ENCODE measurements at places on chromosomes 3 and 15.

- DNase-seq, result peak; percentile 20
Observed at GRCh38 chr3:183074261-183074660, 25.0 kb downstream of the MCCC1 start.

- no peak for DNase-seq
Observed at GRCh38 chr3:137641879-137642704, 122.0 kb upstream of the SOX14 start.

GRCh38 chr3:83500931-83501330 lies 1457.9 kb upstream of the CADM2 start:
- DNase-seq, result no peak

DNA sequence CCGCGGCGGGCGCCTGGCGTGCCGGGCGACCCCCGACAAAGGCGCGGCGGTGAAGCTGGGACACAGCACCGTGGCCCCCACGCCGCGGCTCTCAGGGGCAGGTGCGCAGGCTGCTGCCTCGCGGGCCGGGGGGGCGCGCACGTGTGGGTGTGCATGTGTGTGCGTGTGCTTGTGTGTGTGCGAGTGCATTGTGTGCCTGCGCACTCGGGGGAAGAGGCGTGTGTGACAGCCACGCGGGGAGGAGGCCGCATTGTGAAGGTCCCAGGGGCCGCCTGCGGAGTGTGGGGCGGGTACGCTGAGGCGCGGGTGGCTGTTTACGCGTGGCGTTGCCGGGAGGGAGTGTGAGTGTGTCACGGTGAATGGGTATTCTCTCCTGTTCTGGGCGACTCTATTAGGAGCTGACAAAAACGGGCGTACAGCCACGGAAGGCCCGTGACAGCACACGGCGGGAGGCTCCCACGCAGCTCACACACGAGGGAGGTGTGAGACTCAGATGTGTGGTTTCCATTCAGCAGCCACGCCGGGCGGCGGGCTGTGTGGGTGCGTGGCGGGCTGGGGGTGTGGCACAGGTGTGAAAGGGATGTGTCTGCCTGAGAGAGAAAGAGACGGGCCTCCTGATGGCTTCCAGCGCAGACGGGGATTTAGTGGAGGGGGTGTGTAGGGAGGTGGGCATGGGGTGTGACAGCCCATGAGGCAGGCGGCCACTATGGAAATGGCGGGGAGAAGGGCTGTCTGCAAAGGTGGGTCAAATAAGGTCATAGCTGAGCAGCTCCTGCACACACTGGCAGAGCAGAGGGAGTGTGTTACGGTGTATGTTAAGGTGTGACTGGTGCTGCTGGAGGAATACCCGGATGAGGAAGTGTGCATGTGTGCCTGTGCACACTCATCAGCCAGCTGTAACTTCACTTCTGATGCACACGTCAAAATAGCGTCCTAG lies 750 bp downstream of the PODXL2 start:
- no peak for DNase-seq

GRCh38 chr3:113695431-113695785 lies 1.0 kb downstream of the USF3 start:
- DNase-seq, result no peak

GRCh38 chr15:50209809-50210208 lies 27.8 kb downstream of the SLC27A2 start:
- no peak for DNase-seq

- peak; percentile 99 for DNase-seq
Observed at GRCh38 chr3:172082269-172082668, 42.9 kb downstream of the FNDC3B start.

- DNase-seq, result no peak
Observed at GRCh38 chr15:74831813-74832495, 5.5 kb downstream of the CPLX3 start.

DNA sequence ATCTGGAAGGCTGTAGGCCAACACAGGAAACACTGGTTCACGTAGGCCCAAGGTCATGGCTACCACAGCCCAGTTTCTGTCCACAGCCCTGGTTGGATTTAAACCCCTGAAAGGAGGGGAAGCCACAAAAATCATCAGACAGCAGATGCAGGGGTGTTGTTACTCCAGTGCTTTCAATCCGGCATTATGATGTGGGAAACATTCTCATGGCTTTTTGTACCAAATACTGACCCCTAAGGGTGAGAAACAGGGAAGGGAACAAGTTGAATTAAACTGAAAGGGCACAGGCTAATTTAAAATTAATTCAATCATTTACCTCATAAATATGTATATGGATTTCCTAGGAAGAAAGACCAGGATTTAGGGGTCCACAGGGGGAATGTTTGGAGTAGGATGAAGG lies 375.6 kb downstream of the CTNNB1 start:
- peak; percentile 9 for DNase-seq

- DNase-seq, result no peak
Observed at GRCh38 chr3:153830552-153830951, 290.6 kb upstream of the ARHGEF26 start.

- no peak for DNase-seq
Observed at GRCh38 chr15:47997195-47998080, 123.4 kb upstream of the SLC24A5 start.

- DNase-seq, result peak; percentile 27
Observed at GRCh38 chr3:44223299-44223698, 18.4 kb upstream of the TOPAZ1 start.

DNA sequence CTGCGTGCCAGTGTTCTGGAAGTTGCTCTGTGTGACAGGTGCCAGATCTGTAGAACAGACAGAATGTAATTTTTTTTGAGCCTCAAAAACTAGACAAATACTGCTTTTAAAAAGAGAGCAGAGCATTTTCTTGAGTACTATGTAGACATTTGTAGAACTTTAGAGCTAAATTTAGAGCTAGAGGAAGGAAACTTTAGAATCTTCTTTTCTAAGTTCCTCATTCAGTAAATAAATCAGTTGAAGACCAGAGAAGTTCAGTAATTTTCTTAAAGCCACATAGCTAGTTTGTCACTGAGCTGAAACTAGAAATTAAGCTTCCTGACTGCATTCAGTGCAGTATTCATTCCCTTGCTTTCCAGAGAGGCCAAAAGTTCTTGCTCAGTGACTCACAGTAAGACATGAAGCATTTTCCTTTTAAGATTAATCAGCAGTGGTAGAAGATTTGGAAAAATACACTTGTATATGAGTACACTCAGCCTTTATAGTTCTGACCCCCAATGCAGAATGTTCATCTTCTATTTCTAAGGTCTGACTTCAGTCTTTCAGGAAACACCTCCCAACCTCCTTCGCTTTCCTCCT lies 83.6 kb upstream of the TSEN2 start:
- DNase-seq, result peak; percentile 83

- no peak for DNase-seq
Observed at GRCh38 chr3:66617351-66617750, 116.5 kb upstream of the LRIG1 start.

DNA sequence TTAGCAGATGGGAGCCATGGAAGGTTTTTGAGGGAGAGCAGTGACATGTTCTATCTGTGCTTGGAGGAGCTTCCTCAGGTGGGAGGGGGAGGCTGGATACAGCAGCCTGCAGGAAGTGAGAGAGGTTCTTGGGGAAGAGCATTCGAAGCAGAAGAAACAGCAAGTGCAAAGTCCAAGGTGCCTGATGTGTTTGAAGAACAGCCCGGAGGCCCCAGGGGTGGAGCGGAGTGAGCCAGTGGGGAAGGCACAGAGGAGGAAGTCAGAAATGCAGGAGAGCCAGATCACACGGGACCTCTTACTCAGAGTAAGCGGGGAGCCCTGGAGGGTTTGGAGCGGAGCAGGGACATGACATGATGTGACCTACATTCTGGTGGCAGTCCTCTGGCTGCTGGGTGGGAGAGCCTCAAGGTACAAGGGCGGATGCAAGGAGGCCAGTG lies 10.8 kb downstream of the ITGA11 start:
- no peak for DNase-seq

GRCh38 chr15:33846142-33846541 lies 122.2 kb upstream of the CHRM5 start:
- no peak for DNase-seq

- no peak for DNase-seq
Observed at GRCh38 chr15:90059208-90059985, 42.9 kb downstream of the IDH2 start.

DNA sequence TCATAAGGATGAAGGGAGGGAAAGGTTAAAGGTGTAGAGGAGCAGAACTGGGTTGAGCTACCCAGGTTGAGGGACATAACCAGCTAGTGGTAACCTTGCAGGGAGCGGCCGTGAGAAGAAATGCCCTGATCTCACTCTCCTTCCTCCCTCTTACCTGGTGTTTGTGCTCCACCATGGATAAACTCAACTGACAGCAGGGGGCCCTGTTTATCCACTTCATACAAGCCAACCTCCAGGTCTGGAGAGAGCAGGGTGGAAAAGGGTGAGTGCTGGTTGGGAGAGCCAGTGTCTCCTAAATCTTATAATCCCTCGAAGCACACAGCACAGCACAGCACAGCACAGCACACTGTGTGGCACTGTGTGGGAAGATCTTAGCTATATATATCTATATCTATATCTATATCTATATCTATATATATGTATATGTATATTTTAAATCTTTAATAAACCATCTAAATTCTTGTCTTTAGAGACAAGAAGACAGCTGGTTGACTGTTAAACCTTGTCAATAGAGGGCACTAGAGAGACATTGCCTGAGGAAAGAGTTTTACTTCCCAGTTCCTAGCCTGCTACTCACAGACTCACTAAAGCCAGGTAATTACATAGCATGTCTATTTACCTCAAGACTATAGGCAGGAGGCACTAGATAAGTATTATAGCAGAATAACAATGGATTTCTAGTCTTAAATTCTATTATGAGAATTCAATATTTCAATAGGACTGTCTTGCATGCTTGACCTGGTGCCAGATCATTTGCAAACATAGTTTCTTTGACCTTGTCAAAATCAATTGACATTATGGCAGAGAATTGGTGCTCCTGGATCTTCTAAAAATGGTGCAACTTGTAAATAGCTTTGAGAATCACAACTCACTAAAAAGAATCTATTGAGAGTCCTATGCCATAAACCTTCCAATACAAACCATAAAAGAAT lies 21.7 kb upstream of the FMN1 start:
- peak; percentile 41 for DNase-seq

GRCh38 chr3:102712896-102713295 lies 278.1 kb downstream of the ZPLD1 start:
- no peak for DNase-seq

GRCh38 chr3:184757022-184757651 lies 45.3 kb upstream of the MAGEF1 start:
- peak; percentile 95 for DNase-seq

- peak; percentile 59 for DNase-seq
Observed at GRCh38 chr3:71050538-71051258, 532.8 kb downstream of the FOXP1 start.

DNA sequence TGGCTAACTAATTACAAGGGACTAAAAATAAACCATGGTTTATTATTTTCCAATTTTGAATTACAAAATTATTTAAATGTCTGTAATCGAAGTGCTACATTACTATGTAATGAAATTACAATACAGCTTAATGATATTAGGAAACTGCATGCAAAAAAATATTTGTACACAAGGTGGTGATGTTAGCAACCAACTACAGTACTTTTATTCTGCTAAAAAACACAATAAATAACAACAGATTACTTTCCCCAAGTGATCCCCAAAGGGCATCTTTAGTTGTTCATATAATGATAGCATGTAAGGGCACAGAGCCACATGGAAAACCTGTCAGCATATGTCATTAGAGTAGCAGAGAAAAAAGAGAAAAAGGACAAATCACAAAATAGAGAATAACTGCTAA lies 147.5 kb upstream of the SOX2 start:
- DNase-seq, result peak; percentile 4

DNA sequence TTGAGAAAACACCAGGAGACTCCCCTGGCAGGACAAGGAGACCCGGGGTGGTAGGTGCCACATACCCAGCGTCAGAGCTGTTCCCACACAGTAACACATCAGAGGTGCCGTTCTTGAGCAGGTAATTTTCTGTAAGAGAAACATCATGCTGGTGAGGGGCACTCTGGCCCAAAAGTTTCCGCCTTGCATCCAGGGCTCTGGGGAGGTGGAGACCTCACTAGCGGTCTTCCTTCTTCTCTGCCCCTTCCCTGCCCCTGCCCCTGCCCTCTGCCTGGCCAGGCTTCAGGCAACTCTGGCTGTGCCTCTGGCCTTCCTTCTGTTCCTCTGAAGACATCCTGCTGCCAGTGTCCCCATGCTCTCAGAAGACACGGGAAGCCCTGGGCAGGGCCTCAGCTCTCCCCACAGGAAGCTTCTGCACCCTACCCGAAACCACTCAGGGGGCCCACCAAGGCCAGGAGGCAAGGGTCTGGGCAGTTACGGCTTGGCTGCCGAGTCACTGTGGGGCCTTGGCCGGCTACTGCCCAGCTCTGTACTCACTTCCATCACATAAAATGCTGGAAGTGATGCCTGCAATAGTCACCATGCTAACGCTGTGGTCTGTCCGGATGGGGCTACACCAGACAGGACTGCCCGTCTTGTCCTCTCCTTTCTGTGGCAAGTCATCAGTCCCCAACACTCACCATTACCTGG lies 41.3 kb downstream of the SCN5A start:
- DNase-seq, result no peak

DNA sequence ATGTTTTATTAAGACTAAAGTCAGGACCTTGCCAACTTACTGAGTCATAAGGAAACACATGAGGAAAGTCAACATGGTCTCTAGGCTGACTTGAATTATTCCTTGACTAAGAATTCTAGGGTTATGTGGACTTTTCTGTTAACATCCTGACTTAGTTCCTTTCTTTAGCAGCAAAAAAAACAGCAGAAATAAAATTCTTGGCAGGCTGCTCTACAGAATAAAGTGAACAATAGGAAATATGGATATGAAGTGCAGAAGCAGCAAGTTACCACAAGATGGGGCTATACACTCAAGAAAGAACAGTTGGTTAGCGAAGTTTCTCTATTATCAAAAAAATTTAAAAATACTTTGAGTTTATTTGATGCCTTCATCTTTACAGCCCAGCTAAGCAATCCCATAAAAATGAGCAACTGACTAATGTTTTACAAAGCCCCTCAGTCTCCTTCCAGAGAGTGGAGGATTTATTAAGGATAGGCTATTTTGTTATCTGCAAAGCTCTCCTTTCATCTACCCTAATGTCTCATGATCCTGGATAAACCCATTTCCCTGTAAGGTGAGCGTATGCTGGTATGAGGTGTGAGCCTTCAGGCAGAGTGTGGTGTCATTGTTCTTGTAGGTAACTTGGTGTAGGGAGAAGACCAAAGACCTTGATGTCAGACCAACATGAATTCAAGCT lies 23.1 kb upstream of the MCCC1 start:
- DNase-seq, result peak; percentile 71

GRCh38 chr3:192514081-192514753 lies 213.1 kb downstream of the FGF12 start:
- DNase-seq, result peak; percentile 10

GRCh38 chr3:99248913-99249312 lies 347.4 kb upstream of the DCBLD2 start:
- DNase-seq, result peak; percentile 39

All from fibroblast of mammary gland (primary cell).